Naive thymus-derived CD8-positive, alpha-beta T cell (primary cell): ENCODE measurements at places on chromosomes 7 and 10.
A peak's percentile ranks its signal among the peaks of the same experiment; 100 is the strongest.

- no peak for DNase-seq
Observed at GRCh38 chr7:87345962-87346371, 503 bp downstream of the CROT start.

DNA sequence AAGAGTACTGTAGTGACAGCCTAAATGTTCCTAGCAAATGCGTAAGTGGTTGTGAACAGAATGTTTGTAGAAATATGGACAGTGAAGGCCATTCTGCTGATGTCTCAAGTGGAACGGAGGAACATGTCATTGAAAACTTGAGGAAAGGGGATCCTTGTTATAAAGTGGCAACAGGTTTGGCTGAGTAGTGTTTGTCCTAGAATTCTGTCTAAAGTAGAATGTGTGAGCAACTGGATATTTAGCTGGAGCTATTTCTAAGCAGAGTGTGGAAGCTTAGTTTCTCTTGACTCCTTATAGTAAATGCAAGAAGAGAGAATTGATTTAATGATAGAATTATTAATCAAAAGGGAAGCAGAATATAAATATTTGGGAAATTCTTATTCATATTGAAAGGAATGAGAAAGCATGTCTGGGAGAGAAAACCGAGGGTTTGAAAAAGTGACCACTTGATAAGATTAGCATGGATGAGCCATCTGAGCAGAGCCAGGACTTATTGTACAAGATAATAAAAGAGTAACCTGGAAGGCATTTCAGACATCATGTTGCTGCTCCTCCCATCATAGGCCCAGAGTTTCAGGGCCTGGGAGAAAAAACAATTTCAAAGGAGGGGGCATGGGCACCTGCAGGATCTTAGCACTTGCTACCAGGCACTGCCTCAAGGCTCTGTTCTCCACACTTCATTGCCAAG is 276.1 kb downstream of the BMPER start:
- no peak for DNase-seq

GRCh38 chr7:92813390-92814024 is 22.9 kb downstream of the CDK6 start:
- DNase-seq: peak; percentile 51

GRCh38 chr7:98352621-98353020 is 48.3 kb downstream of the BAIAP2L1 start:
- DNase-seq: no peak

GRCh38 chr7:142807855-142808460 is 37.2 kb downstream of the PRSS2 start:
- peak; percentile 61 for DNase-seq

DNA sequence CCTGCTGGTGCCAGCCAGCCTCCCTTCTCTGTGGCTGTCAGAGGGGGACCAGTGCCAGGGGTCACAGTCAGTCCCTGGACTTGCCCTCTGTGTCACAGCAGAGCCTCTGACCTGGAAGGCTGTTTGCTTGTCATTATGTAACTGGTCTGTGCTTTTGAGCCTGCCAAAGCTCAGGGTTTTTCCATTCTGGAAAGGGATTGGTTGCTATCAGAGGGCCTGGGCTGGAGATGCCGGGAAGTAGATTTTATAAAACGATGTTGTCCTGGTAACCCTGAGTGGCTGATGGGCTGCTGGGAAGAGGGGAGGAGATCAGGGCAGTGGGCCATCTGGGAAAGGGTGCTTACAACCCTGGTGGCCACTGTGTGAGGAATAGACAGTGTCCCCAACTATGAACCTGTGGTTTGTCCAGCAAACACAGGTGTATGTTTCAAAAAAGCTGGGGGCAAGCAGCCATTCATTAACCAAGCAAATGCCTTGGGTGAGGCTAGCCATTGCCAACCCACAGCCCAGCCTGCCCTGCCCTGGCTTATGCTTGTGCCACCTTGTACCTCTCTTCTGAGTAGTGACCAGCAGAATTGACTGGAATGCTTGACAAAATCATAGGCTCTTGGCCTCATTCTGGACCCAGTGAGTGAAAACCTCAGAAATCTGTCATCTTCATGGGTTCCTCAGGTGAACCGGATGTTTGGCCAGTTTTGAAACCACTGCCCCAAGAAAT is 21.6 kb downstream of the SFTPD start:
- no peak for DNase-seq

DNA sequence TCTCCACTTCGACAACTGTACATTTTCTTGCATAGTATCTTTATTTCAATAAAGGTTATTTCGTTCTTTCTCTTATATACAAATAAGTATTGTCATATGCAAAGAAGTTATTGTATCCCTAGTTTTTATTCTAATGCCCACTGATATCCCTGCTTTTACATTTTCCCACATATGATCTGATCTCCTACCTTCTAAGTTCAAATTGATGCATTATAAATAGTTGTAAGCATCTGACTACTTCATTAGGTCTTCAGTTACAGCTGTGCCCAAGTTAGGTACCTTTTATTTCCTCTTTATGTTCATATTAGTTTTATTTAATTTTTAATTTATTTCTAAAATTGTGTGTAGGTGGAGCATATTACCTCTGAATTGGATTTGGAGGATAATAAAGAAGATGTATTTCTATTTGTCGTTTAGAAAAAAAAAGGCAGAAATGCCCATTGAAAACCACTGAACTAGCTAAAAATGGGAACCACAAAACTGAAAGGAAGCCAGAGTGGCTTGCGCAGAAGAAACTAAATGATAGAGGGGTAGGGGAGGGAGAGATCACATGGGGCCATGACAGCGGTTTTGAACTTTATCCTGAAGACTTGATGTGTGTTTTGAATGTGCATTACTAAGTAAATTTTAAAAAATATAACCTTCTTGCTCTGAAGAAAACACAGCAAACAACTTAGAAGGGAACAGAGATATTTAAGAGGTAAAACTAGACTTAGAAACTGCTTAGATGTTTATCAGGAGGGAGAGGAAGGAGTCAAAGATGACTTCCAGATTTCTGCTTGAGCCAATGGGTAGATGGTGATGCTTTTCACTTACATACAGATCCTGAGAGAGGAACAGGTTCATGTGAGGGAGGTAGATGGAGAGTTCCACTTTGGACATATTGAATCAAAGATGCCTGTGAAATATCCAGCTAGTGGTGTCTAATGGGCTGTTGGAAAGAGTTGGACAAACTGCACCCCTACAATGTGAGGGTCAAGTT is 9.3 kb upstream of the ZC3HAV1L start:
- no peak for DNase-seq

DNA sequence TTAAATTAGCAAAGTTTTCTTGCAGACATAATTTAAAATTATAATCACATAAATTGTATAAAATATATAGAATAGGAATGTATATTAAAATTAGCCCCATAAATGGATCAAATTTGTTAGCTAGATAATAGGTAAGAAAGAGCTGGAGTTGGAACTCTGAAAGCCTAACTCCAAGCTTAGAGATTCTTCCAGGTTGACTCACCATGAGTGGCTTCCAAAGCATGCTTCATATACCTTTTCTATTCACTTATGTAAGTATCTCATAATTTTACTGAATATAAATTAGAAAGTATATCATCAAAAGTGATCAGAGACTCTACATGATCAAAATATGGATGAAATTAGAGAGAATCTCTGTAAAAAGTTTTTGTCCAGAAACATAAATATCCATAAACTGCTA is 320.7 kb upstream of the MAGI2 start:
- DNase-seq: no peak

- no peak for DNase-seq
Observed at GRCh38 chr7:68458010-68458908, 1140.0 kb upstream of the AUTS2 start.

DNA sequence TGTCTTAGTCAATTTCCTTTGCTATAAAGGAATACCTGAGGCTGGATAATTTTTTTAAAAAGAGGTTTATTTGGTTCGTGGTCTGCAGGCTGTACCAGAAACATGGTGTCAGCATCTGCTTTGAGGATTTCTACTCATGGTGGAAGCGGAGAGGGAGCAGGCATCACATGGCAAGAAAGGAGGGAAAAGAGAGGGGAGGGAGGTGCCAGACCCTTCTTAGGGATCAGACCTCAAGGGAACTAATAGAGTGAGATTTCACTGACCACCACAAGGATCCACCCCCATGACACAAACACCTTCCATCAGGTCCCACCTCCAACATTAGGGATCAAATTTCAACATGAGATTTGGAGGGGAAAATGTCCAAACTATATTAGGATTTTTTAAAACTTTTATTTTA is 27.0 kb upstream of the AKR1B10 start:
- DNase-seq: no peak

DNA sequence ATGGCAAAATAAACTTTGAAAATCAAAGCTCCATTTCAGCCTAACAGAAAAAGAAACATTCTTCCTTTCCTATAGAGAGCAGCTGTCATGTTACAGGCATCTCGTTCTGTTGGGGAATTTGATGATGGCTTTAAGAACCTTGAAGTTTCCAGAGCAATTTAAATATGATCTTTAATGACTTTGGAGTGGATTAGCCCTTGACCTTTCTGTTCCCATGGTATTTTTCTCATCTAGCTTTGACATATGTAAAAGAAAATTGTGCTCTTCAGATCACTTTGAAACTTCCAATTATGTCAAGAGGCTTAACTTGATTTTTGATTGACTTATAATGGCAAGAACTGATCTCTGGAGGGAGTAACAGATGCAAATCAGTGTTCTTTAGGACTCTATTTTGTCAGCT is 157.6 kb upstream of the SEMA3E start:
- no peak for DNase-seq

DNA sequence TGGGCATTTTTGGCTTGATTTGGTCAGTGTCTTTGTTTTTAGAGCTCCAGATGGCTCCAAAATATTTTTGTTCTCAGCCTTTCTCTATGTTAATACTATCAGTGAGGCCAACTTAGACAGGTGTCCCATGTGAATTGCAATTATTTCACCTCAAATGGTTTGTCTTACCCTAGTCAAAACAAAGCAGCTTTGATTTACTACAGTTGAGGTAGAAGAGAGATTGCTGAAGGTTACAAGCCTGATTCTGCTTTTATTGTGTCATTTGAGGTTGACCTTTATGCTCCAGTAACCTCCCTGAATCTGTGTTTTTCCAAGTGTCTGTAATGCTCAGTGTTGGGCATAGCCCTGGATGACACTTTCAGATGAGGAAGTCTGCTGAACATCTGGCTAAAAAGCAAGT is 882.9 kb downstream of the NRG3 start:
- DNase-seq: no peak

DNA sequence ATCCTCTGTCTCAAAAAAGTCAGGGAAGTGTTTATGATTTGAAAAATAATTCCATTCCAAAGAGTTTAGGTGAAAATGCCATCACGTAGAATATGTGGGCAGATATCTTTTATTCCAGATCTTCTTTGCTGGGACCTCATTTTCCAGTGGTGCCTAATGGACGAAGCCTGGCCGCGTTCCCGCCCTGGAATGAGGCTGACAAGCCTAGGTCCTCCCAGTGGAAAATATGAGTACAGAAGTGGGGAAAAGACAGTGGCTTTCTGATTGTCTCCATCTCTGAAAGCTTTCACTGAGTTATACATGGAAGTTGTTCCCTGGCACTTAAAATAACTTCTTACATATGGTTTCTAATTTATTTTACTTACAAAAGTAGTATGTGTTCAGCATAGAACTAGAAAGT is 139.4 kb downstream of the TACC2 start:
- no peak for DNase-seq

- no peak for DNase-seq
Observed at GRCh38 chr10:104233817-104234216, 1.7 kb upstream of the CFAP43 start.

DNA sequence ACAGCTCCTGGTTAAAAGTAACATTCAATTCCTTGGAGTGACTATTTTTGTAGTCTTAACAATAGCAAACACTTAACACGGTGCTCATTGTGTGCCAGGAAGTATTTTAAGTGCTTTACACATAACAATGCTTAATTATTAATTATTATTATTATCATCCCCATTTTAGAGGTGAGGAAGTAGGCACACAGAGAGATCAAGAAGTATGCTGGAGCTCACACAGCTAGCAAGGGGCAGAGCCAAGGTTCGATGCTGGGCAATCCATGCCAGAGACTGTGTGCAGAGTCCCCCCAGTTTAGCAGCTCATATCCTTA is 48.2 kb upstream of the SMNDC1 start:
- no peak for DNase-seq

DNA sequence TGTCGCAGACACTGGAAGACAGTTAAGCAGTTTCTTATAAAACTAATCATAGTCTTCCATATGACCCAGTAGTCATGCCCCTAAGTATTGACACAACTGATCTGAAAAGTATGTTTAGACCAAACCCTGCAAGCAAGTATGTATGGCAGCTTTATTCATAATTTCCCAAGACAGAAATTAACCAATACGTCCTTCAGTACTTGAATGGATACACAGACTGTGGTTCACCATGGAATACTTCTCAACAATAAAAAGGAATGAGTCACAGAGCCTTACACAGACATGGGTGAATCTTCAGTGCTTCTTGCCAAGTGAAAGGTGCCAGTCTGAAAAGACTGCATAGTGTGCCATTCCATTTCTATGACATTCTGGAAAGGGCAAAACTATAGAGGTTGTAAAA is 50.2 kb upstream of the AKR1E2 start:
- DNase-seq: no peak

DNA sequence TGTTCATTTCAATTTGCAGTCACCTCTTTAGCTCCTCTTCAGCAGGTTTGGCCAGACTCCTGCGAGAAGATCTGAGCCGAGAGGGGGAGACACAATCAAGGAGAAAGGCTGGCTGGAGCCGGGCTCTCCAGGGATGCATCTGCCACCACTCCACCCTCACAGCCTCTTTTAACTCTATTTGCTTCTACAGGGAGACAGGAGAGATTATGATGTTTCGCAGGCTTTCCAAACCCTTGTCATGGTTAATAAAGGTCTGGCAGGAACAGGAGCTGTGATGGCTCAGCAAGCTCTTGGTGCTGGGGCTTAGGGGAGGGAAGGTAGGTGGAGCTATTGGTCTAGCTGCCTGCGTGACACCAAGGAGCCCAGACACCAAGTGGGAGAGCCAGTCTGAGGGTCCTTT is 448.1 kb upstream of the PODXL start:
- no peak for DNase-seq

DNA sequence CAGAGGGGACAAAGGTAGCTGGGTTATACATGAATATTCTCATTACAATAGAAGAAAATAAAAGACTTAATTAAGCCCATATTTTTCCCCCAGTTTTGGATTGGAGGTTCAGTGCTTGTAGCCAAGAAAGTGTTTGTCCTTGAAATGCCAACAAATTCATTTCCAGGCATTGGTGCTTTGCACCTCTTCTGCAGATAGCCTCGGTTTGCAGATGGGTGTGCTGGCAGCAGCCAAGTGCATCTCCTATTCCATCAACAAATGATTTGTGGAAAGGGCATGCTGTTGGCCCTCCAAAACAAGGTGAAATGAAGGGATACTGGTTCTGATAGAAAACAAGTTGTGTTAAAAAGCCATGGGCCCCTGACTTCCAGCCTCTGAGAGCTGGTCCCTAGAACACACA is 187.3 kb downstream of the DPY19L1 start:
- no peak for DNase-seq
